Activated T-cell treated with anti-CD3 and anti-CD28 coated beads, Interleukin-2, amount 50 U/mL, for 48 hours (primary cell): ENCODE measurements at places on chromosomes 6 and 20.
A peak's percentile ranks its signal among the peaks of the same experiment; 100 is the strongest.

DNA sequence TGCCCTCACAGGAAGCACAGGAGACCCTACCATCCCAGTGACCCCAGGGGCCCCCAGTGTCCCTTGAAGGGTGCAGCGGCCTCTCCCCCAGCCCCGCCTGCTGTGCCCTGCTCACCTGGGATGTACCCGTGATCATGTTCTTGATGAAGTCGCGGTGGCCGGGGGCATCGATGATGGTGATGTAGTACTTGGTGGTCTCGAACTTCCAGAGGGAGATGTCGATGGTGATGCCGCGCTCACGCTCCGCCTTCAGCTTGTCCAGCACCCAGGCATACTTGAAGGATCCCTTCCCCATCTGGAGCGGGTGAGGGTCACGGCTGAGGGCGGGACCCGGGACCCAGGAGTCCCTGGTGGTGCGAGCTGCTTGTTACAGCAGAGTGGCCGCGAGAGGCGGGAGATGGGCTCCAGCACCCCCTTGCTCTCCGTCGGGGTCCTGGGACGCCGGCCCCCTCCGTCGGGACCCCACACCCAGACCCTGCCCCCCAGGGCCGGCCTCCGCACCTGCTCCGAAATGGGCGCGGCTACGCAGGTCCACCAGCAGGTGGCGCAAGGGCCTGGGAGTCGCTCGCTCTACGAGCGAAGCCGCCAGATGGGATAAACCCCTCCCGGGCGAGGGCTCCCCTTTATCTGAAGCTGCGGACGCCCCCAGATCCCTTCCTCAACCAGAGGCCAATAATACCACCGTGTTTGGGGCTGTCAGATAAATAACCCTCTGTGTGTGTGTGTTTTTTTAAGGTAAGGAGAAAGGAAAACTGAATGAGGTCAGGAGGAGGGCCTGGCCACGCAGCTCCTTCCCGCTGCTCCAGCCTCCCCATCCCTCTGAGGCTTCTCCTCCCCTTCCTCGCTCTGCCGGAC lies 2.9 kb downstream of the EEF1A2 start:
- DNase-seq, result peak; percentile 84

DNA sequence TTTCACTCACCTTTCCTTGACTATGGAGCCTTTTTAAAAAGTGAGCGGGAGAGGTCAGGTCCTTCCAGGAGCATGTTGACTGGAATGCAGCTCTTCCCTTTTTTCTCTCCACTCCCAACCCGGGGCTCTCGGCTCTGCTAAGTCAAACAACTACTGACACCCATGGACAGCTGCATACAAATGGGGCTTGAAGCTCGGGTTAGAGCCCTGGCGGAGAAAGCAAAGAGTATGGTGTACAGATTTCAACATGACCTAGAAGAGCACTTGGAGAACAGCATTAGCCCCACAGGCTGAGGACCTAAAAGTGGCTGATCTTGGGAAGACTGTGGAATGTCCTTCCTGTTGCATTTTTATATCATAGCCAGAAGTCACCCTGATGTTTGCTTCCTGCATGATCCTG lies 162.0 kb upstream of the STMND1 start:
- no peak for DNase-seq

- peak; percentile 29 for DNase-seq
Observed at GRCh38 chr6:151475653-151476523, 17.9 kb upstream of the CCDC170 start.

DNA sequence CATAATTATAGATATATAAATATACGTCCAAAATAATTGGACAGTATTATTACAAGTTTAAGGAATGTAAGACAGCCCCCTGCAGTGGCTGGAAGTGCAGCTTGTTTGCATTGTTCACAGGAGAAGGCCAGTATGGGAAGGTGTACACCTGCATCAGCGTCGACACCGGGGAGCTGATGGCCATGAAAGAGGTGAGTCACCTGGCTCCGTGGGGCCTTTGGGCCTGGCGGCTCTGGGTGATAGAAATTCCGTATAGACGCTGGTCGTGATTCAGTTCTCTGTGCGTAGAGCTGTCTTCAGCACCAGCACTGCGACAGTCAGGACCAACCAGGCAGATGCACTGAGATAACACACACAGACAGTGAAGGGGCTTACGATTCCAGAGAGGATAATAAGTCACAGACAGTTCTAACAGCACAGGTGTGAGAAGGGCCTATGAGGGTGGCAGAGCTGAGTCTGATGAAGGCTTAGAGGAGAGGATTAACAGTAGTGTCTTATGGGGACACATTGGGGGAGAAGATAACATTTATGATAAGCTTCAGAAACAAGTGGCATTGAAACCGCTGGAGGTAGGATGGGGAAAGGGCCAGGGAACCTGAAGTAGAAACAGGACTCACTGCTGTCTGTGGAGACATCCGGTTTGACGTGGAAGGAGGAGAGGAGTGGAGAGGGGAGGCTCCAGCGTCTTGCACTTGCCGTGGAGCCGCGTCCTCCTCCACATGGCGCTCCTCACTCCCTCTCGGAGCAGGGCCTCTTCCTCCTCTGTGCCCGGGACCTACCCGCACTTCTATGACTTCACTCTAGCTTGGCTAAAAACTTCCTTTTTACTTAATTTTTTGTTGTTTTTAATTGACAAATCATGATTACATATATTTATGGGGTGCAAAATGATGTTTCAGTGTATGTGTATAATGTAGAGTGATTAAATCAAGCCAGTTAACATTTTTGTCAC lies 116.5 kb downstream of the MAP3K4 start:
- no peak for DNase-seq
